ENCODE measurements at places on chromosomes 7 and 10.

- no peak for DNase-seq
Measured at GRCh38 chr10:101027106-101027720, 3.7 kb downstream of the PDZD7 start.

DNA sequence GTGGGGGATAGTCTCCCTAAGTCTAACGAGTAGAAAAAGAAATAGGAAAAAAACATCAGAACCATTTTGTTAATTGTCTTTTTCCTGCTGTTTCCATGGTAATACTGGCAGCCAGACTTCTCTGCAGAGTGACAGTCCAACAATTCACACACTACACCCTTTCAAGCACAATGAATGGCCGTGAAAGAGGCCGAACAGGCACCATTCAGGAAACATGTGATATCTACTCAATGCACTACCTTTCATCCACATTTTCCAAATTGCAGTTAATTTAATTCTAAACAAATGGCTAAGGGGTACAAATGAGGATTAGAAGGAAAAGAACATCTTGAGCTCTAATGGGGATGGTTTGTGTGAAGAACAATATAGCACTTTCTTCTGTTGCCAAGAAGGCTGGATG, 358.5 kb upstream of the ANKRD30A start:
- DNase-seq, result no peak

GRCh38 chr7:87218796-87219544, 562 bp downstream of the TMEM243 start:
- peak; percentile 51 for DNase-seq

- no peak for DNase-seq
Measured at GRCh38 chr10:113007821-113008220, 57.8 kb downstream of the TCF7L2 start.

DNA sequence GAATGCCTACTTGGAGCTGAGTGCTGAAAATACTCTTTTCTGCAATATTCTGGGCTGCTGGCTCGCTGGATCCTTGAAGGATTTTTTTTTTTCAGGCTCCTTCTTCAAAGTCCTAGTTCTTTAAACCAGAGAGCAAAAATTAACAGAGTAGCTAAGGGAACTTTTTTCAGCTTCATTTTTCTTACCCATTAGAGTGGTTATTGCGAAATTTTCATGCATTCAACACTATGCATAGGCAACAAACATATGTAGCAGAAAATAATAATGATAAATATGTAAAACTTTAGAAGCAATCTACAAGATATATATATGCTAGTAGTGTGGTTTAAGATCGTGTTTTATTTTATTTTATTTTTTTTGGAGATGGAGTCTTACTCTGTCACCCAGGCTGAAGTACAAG, 264.6 kb downstream of the SFMBT2 start:
- DNase-seq, result no peak

GRCh38 chr10:17644485-17644943, 563 bp downstream of the STAM start:
- peak; percentile 39 for DNase-seq

- DNase-seq, result no peak
Measured at GRCh38 chr10:121240556-121240955, 357.7 kb downstream of the FGFR2 start.
